ENCODE measurements at places on chromosomes 3 and 15.

- DNase-seq: no peak
Measured at GRCh38 chr3:101842935-101843330, 6.4 kb upstream of the NFKBIZ start.

- no peak for DNase-seq
Measured at GRCh38 chr3:115638241-115638640, 14.9 kb downstream of the GAP43 start.

DNA sequence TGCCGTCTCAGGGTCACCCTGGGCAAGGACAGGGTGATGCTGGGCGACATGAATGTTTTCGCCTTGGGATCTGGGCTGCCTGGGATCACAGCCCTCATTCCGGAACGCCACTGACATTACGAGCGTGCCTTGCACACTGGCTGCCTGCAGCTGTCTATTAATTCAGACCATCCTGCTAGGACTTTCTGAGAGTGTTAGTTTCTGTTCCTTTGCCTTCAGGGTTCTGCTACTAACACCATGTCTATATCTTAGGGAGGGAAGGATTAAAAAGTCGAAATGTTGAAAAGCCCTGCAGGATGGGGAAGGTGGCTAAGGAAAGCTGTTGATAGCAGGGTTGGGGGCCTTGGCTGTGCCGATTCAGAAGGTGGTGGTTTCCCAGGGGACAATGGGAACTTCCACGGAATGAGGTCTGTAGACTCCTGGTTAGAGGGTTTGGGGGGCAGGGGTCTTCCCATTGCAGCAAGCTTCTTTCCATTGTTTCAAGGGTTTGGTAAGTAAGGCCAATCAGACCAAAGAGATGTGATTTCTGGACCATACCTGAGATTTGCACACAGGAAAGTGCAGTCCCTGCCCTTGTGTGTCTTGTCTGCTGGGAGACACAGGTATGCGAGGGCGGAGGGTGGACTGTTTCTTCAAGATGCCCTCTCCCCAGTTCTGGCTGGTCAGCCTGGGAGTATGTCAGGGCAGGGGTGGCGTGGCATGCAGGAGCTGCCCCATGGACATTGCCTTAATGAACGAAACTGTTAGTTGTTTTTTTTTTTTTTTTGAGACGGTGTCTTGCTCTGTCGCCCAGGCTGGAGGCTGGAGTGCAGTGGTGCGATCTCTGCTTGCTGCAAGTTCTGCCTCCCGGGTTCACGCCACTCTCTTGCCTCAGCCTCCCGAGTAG, 50.9 kb downstream of the RGMA start:
- DNase-seq: no peak

- no peak for DNase-seq
Measured at GRCh38 chr3:129245141-129245540, 4.3 kb upstream of the COPG1 start.

- DNase-seq: peak; percentile 19
Measured at GRCh38 chr3:138051947-138052802, 42.2 kb downstream of the CLDN18 start.

GRCh38 chr3:133938770-133939462, 43.2 kb upstream of the RAB6B start:
- no peak for DNase-seq

- DNase-seq: no peak
Measured at GRCh38 chr3:86251781-86252180, 739.2 kb downstream of the VGLL3 start.

GRCh38 chr3:64437131-64437530, 211.9 kb upstream of the PRICKLE2 start:
- no peak for DNase-seq

DNA sequence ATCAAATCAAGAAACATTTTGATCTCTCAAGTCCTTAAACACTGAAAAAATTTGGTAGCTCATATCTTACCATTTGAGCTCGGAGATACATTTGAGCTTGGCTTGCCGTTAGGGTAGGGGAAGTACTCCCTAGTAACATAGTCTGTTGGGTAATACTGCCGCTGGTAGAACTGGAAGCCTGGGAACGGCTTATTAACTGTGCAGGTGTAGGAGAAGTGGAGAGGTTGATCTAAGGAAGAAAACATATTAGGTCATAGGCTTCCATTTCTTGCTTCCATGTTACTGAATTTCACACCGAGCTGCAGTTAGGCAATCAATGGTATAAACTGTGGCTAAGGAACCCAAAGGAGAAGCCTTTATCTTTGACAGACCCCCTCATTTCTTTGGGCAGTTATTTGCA, 32.5 kb downstream of the PHC3 start:
- DNase-seq: no peak

- no peak for DNase-seq
Measured at GRCh38 chr3:193859195-193859594, 266.2 kb downstream of the OPA1 start.

DNA sequence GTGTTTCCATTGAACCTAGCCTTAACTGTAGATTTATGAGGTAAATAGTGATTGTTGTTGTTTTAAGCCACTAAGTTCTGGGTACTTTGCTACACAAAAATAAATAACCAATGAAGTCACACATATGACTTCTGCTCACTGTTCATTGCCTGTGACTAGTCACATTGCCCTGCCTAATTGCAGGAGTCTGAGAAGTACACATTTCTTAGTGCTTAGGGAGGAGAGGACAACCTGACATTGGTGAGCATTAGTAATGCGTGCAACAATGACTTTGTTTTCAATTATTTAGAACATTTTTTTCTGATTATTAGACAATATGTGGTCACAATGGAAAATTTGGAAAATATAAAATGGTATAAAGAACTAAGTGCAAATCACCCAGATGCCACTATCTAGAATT, 133.2 kb upstream of the DAZL start:
- DNase-seq: no peak

GRCh38 chr15:33055962-33056361, 138.6 kb downstream of the FMN1 start:
- no peak for DNase-seq

GRCh38 chr15:60982249-60982910, 246.7 kb downstream of the RORA start:
- no peak for DNase-seq

- DNase-seq: no peak
Measured at GRCh38 chr3:146086211-146086610, 74.8 kb downstream of the PLOD2 start.

DNA sequence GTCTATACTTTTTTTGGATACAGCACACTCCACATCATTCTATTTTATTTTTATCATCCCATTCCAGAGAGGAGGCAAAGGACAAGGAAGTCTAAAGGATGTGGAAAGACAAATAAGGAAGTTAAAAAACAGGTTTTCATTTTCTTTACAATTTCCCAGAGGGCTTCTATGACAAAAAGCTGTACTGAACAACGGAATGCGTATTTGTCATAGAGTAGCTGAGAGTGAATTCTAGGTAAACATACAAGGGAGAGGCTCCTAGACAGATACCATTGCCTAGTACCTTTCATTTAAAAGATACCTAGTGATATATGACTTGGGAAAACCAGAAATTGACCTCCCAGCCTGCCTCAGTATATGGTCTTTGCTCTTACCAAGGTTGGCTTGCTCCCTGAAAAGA, 341.7 kb downstream of the FHIT start:
- DNase-seq: no peak

DNA sequence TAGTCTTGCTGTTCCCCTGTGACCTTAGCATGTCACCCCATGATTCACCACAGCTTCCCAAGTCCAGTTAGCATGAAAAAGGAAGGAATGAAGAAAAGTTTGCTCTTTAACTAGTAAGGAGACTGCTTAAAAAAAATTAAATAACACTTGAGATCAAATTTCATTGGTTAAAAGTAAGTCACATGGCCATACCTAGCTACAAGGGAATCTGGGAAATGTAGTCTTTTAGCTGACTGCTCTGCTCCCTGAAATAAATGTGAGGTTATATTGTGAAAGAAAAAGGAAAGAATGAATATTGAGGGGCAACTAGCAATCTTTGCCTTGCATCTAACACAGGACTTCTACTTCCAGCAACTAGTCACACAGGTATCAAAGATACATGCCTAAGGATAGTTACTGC, 84.7 kb upstream of the LRRN1 start:
- no peak for DNase-seq

GRCh38 chr15:35885870-35886269, 339.9 kb upstream of the DPH6 start:
- no peak for DNase-seq
